ENCODE measurements at places on chromosomes 12 and 14.

DNA sequence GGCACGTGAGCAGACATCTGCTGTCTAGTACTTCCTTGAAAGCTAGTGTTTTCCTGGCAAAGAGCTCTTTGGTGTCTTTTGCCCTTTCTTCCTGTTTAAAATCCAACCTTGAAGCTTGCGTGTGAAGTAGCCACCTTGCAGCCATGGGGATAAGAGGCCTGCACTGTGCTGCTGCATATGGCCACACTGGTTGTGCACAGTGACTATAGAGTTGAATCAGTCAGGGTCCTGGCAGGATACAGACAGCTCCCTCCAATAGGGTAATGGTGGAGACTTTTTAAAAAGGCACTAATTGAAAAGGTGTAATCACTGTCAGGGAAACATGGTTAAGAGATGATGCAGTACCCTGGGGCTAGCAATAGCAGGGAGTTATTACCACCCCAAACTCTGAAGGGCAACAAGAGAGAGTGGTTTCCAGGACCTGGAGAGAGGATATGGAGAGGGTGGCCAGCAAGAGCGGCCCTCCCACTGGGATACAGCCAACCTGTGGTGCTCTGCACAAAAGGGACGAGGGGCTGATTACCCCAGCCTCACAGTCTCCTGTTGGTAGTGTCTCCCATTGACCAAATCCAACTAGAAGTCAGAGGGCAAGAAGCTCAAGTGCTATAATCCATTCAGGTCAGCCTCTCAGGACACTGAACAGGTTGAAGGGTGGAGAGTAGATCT is 4.8 kb upstream of the GLT8D2 start:
- DNase-seq: no peak

- DNase-seq: no peak
Measured at GRCh38 chr12:2675776-2676175, 119.0 kb upstream of the FKBP4 start.

DNA sequence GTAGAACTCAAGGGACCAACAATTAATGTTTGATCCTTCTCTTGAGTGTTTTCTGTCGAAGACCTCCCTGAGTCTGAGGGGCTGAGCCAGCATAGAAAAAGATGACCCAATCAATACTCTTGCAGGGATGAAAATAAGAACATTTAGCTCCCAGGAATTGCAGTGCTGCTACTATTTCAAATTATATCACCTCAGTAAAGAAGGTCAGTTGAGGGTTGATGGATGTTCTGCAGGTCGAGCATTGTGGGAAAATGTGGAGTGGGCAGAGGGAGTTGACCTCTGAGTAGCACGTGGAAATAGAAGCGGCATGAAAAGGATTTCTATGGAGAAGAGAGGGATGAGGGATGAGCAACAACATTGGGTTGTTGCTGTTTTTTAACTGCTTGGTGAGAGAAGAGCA is 74.9 kb upstream of the CCDC198 start:
- DNase-seq: no peak

DNA sequence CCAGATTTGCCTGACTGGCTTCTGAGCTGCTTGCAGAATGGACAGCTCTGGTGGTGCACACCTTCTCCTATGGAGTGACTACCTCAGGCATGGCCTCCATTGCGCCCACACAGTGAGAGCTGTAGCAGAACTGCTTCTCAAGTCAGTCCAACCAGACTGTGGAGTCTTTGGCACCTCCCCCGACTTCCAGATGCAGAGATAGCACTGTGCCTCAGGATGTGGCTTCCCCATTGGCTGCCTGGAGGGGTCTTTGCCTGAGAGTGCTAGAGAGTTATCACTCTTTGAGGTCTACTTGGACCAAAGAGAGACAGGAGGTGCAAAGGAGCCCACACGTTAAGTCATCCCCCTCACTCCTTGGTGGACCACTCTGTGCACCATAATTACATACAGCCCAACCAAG is 44.8 kb upstream of the FRS2 start:
- no peak for DNase-seq

DNA sequence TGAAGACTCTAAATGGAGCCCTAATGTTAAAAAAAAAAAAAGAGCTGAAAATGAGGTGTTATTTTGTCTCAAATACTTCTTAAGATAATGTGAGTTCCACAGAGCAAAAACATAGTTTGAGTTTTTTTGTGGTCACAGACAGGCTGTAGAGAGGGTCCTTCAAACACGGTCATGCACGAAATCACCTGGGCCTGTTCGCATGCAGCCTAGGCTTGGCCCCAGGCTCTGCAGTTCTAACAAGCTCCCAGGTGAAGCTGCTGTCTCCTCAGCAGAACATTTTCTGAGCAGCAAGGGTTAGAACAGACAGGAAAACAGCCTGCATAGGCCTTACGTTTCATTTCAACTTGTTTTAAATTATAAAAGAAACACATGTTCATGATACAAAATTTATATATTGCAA is 65.4 kb upstream of the TBPL2 start:
- no peak for DNase-seq
